Stimulated activated CD4-positive, alpha-beta T cell treated with anti-CD3 and anti-CD28 coated beads, TNF-alpha, amount 100 ng/mL, for 24 hours (primary cell): ENCODE measurements at places on chromosomes 3 and 15.

- peak; percentile 13 for DNase-seq
Measured at GRCh38 chr3:33883538-33883950, 85.1 kb downstream of the PDCD6IP start.

DNA sequence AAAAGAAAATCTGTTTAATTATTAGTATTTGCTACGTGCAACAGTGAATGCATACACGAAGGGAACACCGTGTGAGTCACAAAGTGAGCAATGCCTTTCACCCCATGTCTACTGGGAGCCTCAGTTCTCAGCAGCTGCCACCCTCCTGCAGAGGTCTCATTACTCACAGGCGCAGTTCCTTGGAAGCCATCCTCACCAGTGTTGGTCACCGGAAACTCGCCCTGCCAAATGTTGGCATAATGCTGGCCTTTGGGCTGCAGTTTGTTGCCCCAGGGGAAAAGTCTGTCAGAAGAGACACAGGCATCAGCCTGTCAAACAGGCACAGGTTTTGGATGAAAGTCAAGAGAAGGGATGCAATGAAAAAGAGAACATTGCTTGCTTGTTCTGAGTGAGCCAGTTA lies 50.1 kb downstream of the SUMF1 start:
- DNase-seq: no peak

DNA sequence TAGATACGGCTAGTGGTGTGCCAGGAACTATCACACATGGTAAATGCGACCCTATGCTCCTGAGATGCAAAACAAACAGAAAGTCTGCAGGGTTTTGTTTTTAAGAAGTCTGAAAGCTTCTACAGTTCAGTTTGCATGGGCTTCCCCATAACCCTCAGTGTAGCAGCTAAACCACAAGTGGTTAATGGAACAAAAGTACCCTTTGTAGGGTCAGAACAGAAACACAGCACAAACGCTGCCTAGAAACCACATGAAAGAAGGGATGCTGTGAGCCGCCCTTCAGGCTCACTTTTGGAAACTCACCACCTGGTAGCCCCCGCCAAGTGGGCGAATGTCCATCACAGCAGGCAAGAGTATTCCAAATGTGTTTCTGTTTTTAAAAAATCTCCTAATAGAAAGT lies 46.2 kb downstream of the CTDSPL start:
- no peak for DNase-seq

- DNase-seq: peak; percentile 28
Measured at GRCh38 chr3:197749315-197749600, 425 bp upstream of the FYTTD1 start.

DNA sequence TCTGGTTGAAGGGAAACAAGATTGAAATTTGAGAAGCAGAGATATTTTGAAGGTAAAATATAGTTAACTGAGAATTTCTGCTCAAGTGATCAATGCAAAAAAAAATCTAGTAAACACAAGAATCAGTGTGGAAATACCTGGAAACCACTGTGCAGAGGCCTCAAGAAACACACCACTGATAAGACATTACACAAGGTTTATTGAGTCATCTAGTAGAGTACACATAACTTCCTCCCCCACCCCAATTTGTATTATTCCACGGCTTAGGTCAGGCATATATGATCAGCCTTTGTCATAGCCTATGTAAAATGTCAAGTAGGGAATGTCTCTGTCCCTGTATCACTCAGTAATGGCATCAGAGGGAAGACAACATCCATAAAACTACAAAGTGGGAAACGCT lies 447.8 kb upstream of the BCHE start:
- no peak for DNase-seq

GRCh38 chr3:23590424-23591273 lies 215.1 kb upstream of the UBE2E1 start:
- no peak for DNase-seq
